Placental pericyte (primary cell): ENCODE measurements at places on chromosomes 1 and 21. TPM values are rescaled to one million over a fixed set of nuclear protein-coding genes. Genes with fewer than 3 reads are reported as not detected.

Gene CFHR5
- total RNA-seq = not detected in 2 replicates

Gene MATN1
- total RNA-seq = under 0.01 and 0.44 TPM in 2 replicates

Gene NFASC
- under 0.01 and 1.4 TPM in 2 replicates for total RNA-seq

Gene ITLN2
- not detected in 2 replicates for total RNA-seq

Gene TEKT2
- not detected in 2 replicates for total RNA-seq
